ENCODE measurements at places on chromosomes 12 and 14.
A peak's percentile ranks its signal among the peaks of the same experiment; 100 is the strongest.

DNA sequence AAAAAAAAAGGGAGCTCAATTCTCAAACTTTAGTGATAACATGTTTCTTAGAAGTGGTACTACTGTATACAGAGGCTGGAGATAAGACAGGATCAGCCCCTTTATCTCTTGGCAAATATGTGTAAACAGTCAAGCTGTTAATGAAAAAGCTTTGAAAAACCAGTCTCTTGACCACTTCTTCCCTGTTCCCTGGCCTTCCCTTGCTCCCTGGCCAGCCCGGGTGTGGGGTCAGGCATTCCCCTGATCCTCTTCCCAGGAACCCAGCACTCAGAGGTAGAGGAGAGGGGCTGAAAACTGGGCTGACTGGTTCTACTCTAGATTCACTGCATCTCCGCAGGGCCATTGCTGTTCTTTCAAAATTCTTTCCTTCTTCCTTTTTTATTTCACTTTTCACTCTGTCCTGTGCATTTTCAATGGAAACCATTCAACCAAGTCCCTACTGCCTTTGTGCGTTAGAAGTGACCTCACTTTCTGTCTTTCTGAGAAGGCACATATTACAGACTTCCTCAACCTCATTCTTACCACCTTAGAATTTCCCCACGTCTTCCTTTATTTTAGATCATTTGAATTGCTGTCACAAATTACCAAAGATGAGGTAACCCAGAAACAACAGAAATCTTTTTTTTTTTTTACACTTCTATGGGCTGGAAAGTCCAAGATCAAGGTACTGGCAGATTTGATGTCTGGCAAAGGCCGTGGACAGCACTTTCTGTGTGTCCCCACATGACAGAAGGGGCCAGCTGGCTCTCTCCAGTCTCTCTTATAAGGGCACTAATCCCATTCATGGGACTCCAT is 5.7 kb downstream of the GNG2 start:
- DNase-seq = no peak

GRCh38 chr14:56797003-56797568 is 13.2 kb downstream of the OTX2 start:
- DNase-seq = no peak

GRCh38 chr12:40792792-40793386 is 100.7 kb downstream of the CNTN1 start:
- DNase-seq = no peak

DNA sequence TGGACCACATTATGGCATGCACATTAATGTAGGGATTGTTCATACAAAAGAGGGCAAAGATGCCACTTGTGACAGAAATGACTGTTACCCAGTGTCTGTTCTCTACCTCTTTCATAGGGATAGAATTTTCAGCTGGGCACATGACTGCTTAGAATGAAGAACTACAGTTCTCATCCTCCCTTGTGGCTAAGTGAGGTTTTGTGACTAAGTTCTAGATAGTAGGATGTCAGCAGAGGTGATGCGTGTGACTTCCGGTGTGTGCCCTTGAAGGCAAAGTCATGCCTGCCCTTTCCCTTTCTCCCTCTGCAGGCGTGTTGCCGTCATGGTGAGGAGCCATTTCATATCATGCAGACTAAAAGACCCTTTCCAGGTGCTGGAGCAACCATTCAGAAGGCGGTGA is 99.3 kb downstream of the CACNA1C start:
- DNase-seq = no peak

GRCh38 chr14:103839579-103839978 is 7.8 kb downstream of the PPP1R13B start:
- no peak for DNase-seq

- DNase-seq = no peak
Observed at GRCh38 chr14:35818346-35819115, 7.6 kb upstream of the BRMS1L start.

DNA sequence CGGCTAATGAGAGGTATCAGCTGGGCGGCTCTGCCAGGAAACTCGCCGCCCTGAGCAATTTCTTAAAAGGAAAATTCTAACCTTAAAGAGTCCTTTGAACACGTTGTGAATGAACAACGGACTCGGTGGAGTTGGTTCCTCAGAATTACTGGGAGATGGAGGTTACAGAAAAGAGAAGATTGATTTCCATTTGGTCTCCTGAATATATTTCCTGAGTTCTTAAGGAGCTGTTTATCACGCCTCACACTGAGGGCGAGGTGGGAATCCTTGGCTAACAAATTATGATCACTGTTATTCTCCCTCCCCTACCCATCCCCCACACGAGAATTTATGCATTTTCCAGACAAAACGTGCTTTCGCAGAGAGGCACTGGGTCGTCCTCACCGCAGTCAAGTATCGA is 194.5 kb upstream of the C14orf180 start:
- DNase-seq = no peak

- DNase-seq = no peak
Observed at GRCh38 chr12:100279607-100280244, 12.7 kb downstream of the SCYL2 start.

- no peak for DNase-seq
Observed at GRCh38 chr12:103540319-103540718, 44.6 kb upstream of the C12orf42 start.

DNA sequence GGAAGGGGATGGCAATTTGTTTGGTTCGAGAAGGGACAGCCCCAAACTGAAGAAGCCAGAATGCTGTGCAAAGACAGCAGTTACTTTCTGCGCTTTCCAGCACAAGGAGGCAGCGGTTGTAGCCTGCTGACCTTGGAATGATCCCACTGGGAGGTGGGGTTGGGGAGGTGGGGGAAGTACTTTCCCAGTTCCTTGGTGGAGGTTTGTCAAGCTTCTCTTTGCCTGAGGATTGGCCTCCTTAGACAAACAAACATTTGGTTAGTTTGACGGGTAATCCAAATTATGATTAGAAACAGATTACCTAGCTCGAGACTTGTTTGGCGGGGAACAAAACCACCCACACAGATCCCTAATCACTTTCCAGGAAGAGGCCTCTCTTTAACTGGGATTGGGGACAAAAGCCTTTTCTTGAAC is 79.1 kb upstream of the EGLN3 start:
- DNase-seq = no peak

- no peak for DNase-seq
Observed at GRCh38 chr14:58947156-58947555, 241.3 kb upstream of the DAAM1 start.

- DNase-seq = no peak
Observed at GRCh38 chr14:51453869-51454268, 197.8 kb upstream of the FRMD6 start.

GRCh38 chr14:22539831-22540230 is 49.2 kb downstream of the DAD1 start:
- no peak for DNase-seq

DNA sequence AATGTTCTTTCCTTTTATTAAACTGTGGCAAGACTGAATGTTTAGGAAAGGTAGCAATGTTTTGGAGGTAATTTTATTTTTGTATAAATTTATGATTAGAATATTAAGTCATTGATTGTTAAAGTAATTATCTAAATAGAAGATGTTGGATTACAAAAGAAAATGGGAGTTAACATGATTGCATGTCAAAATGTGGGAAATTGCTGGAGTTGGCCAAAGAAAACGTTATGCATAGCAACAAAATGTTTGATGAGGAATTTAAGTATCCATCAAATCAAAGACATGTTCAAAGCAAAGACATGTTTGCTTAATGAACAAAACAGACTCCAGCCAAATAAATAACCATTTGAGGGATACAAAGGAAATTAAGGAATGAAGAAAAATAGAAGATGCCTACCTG is 3.2 kb upstream of the MLH3 start:
- DNase-seq = no peak

- DNase-seq = no peak
Observed at GRCh38 chr12:76762601-76762980, 1.3 kb upstream of the ZDHHC17 start.

DNA sequence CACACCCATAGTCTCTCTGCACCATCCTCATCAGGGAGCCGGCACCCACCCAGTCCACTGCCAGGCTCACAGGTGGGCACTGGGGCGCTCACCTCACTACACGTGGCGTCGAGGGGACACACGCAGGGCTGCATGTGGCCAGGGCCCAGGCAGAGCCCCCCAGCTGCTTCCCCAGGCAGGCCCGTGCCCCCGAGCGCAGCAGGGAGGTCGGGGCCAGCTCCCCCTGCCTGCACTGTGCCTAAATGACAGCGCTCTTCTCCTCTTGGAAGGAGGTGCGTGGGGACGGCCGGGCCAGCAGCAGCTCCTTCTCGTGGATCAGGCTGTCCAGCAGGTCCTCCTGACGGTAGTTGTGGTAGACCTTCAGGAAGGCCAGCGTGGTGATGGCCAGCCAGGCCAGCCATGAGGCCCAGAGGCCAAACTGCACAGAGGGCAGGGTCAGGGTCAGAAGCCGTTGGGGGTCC is 11.3 kb downstream of the TMEM179 start:
- no peak for DNase-seq

- DNase-seq = no peak
Observed at GRCh38 chr12:1533205-1533601, 61.2 kb downstream of the FBXL14 start.

DNA sequence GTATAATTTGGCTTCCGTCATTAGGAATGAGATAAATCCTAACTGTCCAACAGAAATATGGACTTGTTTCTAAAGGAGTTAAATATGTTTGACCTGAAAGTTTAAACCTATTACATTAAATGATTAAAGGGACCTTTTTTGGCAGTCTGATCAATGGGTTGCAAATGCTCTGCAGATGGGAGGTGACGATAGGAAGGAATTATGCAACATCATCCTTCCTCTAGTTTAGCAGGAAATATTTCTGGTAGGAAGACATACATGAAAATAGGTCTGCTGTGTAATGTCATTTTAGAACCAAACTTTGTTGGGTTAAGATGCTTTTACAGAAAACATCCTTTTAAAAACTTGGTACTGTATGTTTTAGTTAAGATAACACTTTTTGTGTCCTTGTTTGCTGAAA is 2.6 kb downstream of the LRRC10 start:
- DNase-seq = no peak

- no peak for DNase-seq
Observed at GRCh38 chr14:100332797-100333196, 9.7 kb downstream of the SLC25A47 start.

DNA sequence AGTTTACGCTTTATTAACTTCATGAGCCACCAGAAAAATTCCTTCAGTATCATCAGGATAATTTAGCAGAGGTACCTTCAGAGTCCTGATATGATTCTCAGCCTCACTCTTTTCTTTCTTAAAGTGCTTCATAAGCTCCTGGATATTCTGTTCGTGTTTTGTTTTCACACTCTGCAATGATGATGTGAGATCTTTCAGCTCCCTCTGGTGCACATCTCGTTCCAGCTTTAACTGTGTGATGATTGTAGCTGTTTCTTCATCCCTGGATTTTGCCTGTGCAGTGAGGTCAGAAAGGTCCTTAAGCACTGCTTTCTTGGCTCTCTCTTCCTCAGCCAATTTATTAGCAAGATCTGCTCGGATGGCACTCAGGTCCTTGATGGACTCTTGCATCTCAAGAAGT is 156.7 kb downstream of the CEP128 start:
- DNase-seq = no peak

DNA sequence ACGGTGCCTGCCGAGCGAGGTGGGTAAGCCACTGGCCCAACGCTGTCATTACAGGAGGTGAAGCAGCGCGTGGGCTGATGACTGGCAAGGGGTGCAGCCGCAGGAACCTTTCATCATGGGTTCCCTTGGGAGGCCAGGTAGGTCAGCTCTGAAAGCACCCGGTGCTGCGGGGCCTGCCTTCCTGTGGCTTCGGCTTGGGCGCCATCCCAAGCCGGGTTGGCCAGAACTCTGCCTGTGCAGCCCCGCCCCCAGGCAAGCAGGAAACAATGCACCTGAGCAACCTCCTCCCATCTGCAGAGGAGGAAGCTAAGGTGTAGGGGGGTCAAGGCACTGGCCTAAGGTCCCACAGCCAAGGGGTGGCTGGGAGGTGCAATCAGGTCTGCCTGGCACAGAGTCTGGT is 20.0 kb upstream of the HHIPL1 start:
- no peak for DNase-seq

- DNase-seq = no peak
Observed at GRCh38 chr12:120640861-120641833, 721 bp downstream of the CABP1 start.

DNA sequence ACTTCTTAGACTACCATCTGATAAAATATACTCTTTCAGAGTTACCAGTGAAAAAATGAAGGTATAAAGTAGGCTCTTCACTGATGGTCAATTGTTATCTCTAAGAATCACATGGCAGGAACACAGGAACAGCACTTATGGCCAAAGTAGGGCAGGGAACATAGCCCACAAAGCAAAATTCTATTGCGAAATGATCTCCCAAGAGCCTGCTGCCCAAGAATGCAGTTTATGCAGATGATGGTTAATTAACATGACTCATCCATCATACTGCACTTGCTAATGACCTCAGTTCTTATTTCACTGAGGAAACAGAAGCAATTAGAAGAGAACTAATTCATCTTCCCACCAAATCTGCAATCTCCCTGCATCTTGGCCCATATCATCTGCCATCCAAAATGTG is 133.8 kb downstream of the SLC2A13 start:
- DNase-seq = no peak

DNA sequence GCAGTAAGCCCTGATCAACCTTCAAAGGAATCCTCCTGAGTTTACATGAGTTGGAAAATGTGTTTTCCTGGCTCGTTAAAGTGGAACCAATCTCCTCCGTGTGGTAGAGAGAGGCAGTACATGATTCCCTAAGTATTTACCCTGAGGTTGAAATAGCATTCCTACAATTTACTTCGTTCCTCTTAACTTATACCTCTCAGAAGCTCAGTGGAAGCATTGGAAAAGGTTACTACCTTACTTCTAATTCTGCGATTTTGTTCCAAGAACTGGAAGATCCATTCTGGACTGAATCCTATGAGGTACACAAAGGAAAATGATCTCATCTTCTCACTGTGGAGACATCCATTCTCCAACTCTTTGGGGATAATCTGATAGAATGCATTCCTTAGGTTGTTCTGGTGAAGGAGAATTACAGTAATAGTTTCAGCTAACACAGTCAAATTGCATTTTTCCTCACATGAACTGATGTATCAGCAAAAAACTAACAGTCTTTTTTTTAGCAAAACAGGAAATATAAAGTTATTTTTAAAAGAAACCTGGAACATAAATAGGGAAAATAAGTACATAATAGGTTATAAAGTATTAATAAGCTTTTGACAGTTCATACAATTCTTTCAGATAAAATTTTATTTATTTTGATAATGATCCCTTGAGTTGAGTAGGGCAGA is 475.6 kb downstream of the PDZRN4 start:
- peak; percentile 28 for DNase-seq

GRCh38 chr14:26867171-26867757 is 269.4 kb upstream of the NOVA1 start:
- peak; percentile 6 for DNase-seq

Data from NCI-H1417 treated with DMSO at 0.1 percent for 48 hours (cell line).